ENCODE measurements at places on chromosomes 4 and X.

DNA sequence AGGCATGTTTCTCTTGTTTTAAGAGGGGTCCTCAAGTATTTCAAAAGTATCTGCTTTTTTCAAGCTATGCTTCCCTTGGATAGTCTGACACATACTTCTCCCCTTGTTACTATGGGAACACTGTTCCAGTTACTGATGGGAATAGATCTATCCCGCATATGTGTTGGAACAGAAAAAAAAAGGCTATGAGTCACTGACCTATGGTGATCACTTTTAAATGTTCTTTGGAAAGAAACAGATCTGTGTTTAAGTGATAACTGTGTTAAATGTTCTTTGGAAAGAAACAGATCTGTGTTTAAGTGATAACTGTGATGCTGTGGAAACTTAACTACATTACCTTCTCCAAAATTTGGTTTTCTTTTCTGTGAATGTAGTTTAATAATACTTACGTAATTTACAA lies 303.2 kb downstream of the TEX13C start:
- no peak for DNase-seq

DNA sequence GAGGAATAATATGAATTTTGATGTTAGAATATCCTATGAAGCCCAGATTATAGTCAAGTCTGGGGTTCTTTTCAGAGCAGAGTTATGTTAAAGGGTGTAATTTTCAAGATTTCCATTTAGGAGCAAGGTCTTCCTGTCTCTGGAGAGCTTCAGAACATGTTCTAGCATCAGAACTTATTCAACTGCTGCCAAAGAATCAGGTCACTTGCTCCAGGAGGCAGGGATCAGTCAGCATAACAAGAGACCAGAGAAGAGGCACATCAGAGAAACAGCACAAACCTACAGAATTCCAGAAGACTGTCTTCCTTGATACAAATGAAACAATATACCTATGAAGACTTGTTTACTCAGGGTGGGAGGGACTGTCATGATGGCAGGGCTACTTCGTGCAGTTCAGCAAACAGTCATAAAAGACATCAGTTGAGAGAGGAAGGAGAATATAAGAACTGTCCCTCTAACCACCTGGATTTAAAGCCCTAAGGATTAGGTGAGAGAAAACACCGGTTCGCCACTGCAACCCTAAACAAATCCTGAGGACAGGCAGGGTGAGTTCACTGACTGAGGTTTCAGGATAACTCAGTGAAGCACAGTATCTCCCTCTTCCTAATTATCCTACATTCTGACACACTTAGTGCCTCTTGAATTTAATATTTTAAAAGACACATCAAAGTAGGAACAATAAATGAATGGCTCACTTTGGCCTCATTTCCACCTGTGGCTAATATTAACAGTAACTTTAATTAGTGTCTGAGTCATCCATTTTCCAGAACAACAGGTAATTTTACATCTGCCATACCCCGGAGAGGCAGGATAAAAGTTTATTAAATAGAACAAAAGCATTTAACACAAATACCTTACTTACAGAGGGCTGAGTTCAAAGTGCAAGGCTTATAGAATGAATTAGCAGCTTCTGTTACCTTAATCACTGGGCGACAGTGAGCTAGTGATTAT lies 93.0 kb downstream of the HDAC8 start:
- no peak for DNase-seq

GRCh38 chr4:37317104-37317643 lies 72.6 kb downstream of the NWD2 start:
- no peak for DNase-seq

- DNase-seq: no peak
Measured at GRCh38 chr4:37760840-37761239, 65.6 kb upstream of the PGM2 start.

- peak; percentile 80 for DNase-seq
Measured at GRCh38 chrX:72258174-72258573, 18.9 kb downstream of the RPS4X start.

DNA sequence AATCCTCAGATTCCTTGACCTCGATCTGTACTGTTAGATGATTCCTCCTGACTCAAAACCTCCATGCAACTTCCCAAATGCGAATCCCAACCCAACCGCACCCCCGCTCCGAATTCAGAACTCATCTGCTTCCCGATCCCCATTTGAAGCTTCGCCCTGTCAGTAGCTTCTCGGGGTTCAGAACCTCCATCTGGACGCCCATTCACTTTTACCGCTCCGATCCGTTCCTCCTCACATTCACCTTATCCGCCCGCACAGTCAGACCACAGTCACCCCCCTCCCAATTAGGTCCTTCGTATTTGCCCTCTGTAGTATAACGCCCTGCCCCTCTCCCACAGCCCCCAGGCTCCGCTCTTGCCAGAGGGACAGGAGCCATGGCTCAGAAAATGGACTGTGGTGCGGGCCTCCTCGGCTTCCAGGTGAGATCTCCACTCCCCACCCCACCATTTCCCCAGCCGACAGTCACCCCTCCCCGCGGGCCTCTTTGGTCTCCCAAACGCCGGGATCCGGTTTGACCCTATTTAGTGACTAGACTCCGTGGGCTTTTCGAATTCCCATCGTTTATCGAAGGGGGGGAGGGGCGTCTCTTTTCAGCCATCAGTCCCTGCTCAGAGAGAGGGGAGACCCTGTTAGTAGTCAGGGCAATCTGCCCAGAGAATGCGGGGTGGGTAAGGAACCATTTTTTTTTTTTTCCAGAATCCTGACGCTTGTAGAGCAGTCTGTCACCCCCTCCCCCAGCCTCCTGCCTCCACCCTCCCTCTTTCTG lies 691 bp downstream of the MAGED1 start:
- DNase-seq: peak; percentile 18

DNA sequence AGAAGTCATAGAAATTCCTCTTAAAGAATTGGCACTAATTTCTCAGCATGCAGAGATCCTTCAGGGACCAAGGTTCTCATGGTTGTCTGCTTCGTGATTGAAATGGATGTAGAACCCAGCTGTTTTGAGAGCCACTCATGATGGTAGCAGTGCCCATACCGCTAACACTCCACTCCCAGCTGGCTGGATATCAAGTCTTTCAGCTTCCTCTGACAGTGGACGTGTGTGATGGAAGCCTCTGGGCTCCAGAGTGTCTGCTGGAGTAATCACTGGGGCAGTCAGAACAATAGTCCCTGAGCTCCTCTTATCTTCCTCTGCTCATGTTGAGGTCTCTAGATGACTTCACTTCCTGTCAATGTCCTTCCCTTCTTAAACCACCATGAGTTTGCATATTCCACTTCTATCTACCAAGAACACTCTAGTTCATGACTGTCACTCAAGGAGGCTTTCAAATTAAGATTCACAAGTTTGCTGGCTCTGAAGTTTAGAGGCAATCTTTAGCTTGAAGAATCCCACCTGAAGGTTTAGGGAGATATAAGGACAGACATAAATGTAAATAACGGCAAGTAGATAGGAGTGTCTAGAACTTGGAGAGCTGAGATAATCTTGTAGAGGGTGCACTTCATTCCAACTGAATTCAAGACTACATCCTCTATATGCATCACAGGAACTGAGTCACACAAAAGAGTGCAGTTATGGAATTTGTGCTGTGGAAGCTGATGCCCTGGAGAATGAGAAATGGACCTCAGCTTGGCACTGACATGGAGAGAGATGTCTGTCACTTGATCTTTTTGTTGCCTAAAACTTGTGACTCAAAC lies 64.5 kb upstream of the WDR1 start:
- peak; percentile 67 for DNase-seq

GRCh38 chrX:98459669-98460068 lies 1576.0 kb downstream of the RPA4 start:
- no peak for DNase-seq

GRCh38 chr4:139184129-139184528 lies 7.1 kb upstream of the ELF2 start:
- peak; percentile 55 for DNase-seq

DNA sequence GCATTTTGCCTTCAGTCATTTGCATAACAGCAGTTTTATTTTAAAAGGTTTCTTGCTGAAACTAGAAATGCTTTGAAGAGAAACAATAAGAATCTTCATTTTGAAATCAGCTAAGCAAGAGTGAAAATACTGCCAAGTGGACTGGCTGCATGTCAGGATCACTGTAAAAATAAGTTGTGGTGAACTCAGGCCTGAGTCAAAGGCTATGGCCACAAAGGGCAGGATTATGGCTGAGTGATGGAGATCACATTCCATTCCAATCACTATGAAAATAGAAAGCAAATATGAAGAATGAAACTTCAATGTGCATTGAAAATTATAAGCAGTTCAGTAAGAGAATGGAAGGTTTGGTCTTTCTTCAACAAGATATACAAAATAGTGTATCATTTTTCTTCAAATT lies 224.5 kb downstream of the PCDH18 start:
- DNase-seq: peak; percentile 89

- peak; percentile 43 for DNase-seq
Measured at GRCh38 chr4:26509681-26510333, 19.5 kb upstream of the CCKAR start.

DNA sequence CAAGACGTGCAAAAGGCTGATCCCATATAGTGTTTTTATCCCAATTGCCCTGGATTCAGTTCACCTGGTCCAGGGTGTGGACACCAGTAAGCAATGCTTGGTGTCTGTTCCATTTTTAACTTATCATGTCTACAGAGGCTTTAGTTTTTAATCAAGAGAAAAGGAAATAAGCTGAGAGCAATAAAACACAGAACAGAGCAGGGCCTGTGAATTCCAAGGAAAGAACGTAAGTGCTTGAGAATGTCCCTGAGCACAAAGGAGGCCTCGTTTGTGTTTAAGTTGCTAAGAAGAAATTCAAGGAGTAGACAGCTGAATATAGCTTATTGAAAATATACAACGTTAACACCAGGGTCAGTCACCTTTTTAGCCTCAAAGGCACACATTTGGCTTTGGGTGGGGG lies 191.3 kb downstream of the GPC3 start:
- DNase-seq: peak; percentile 1

DNA sequence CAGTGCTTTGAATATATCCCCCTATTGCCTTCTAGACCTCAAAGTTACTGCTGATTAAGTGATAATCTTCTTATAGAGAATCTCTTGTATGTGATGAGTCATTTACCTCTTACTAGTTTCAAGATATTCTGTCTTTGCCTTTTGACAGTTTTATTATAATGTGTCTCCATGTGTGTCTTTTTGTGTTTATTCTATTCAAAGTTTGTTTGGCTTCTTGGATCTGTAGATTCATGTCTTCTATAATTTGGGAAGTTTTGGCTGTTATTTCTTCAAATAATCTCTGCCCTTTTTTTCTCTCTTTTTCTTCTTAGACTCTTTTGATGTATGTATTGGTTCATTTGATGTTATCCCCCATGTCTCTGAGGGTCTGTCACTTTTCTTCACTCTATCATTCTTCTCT lies 915.7 kb upstream of the GRIA3 start:
- DNase-seq: no peak

DNA sequence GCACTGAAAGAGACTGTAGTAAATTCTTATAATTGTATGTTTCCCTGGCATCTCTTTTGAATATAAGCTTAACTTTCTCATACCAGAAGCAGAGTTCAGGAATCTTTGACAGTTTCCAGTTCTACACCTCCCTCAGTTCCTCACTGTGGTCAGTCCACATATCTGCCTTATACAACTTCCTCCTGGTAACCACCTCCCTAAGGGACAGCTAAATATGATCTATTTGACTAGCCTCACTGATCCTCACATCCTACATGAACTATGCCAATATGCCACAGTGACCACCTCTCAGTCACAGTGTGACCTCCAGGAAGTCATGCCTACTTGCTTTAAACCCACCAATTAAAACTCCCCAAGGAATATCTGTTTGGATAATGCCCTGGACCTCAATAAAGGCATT lies 51.6 kb upstream of the HDAC8 start:
- DNase-seq: no peak
